M059J (cell line): ENCODE measurements at places on chromosomes 4 and X.

GRCh38 chrX:20693078-20693477 is 426.4 kb upstream of the RPS6KA3 start:
- DNase-seq, result no peak

GRCh38 chr4:85571008-85571407 is 96.1 kb downstream of the ARHGAP24 start:
- no peak for DNase-seq

- no peak for DNase-seq
Observed at GRCh38 chrX:132776486-132777210, 181.8 kb downstream of the HS6ST2 start.

DNA sequence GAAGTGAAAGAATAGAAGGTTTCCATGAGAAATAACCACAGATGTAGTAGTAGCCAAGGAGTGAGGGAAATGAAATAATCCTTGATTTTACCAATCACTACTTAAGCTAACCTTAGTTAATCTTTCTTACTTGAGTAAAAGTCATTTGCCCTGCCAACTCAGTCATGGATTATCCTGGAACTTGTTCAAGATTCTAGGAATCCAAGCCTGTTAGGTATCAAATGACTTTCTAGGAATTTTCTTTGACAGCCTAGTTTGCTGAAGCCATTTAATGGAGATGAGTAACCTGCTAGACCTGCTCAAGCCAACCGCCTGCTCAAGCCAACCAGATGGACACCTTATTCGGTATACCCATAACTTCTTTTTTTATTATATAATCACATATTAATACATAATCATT is 180.5 kb downstream of the KLHL13 start:
- peak; percentile 0 for DNase-seq

- DNase-seq, result no peak
Observed at GRCh38 chr4:173194157-173194556, 25.5 kb downstream of the GALNT7 start.

- DNase-seq, result no peak
Observed at GRCh38 chr4:88761342-88761741, 63.7 kb upstream of the NAP1L5 start.
